Stimulated activated CD8-positive, alpha-beta memory T cell treated with anti-CD3 and anti-CD28 coated beads, Interleukin-4, amount 100 ng/mL, for 4 hours (primary cell): ENCODE measurements at places on chromosomes 7 and 10.

DNA sequence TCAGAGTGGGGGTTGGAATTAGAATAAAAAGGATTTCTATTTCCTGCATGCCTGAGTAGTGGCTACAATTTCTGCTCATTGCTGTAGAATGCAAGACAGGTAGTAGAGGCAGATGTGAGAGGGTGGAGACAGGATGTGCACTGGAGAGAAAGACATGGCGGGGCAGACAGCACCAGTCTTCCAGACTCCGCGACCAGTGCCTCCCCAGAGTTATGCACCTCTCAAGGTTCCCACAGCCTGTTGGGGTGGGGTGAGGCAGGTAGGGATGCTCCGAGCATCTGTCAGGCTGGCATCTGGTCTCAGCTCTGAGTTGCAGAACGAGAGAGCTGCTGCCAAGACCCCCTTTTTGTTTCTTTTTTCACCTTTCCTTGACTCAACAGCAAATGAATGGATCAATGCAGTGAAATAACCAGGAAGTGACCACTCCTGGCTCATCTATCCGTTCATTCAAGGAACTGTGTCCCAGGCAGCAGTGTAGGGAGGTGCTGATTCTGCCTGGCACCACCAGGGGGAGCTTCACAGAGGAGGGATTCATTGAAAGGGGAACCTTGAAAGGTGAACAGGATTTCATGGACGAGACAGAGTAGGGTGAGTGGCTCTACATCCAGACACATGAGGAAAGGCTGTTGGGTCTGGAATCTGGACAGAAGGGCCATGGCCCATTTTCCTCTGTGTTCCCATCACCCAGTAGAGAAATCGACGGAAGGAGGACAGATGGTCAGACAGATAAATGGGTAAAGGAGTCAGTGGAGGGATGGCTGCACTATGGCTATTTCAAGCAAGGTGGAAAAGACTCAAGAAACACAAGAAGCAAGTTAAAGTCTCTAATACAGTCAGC is 17.2 kb upstream of the SLC18A3 start:
- DNase-seq: peak; percentile 12

- no peak for DNase-seq
Measured at GRCh38 chr10:17425584-17426262, 28.7 kb downstream of the ST8SIA6 start.

GRCh38 chr10:36880898-36881297 is 244.5 kb upstream of the ANKRD30A start:
- no peak for DNase-seq

DNA sequence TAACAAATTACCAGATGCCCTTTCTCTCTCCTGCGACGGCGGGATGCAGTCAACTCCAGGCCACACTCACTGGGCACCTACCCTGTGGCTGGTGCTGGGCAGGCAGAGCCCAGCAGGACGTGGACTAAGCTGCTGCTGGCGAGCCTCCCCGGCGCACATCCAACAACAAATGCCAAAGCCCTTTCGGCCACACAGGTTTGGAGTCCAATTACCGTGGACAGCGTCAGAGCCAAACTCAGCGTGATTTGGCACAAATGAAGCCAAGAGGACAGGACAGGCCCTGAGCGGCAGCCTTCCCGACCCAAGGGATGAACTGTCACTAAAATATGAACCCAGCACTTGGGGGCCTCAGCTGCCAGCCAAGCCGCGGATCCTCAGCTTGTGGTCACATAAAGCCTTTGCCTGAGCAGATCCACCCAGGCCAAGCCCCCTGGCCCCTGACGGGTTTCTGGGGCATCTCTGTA is 28.4 kb downstream of the DAGLB start:
- DNase-seq: no peak

- DNase-seq: no peak
Measured at GRCh38 chr10:93081318-93081717, 7.6 kb downstream of the CYP26A1 start.
